Osteocyte (in vitro differentiated cells): ENCODE measurements at places on chromosomes 7 and 10. TPM values are rescaled to one million over a fixed set of nuclear protein-coding genes. Genes with fewer than 3 reads are reported as not detected.

Gene SRRM3
- 0.46 and 0.71 TPM in 2 replicates for total RNA-seq

Gene PIK3AP1
- total RNA-seq, result 0.19 and 0.39 TPM in 2 replicates

Gene PPP1R17
- total RNA-seq, result not detected in 2 replicates

Gene ATOH7
- not detected in 2 replicates for total RNA-seq

DNA sequence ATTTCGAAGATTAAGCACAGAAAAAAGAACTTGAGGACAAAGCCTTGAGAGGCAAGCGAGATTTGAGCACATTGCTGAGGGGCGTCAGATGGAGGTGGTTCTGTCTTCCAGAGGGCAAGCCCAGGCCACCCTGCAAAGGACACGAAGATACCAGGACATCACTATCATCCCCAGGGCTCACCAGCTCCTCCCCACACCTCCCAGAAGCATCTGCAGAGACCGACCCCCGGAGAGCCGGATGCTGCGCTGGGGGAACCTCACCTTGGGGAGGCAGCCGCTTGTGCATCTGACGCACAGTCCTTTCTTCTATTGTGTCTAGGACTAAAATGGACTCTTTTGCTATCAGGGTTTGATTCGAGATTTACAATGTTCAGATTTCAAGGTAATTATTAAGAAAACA, 259.7 kb downstream of the DNAJB6 start:
- no peak for DNase-seq

GRCh38 chr7:155401231-155401630, 56.7 kb upstream of the EN2 start:
- no peak for DNase-seq

GRCh38 chr10:75505293-75505692, 73.9 kb downstream of the LRMDA start:
- no peak for DNase-seq

DNA sequence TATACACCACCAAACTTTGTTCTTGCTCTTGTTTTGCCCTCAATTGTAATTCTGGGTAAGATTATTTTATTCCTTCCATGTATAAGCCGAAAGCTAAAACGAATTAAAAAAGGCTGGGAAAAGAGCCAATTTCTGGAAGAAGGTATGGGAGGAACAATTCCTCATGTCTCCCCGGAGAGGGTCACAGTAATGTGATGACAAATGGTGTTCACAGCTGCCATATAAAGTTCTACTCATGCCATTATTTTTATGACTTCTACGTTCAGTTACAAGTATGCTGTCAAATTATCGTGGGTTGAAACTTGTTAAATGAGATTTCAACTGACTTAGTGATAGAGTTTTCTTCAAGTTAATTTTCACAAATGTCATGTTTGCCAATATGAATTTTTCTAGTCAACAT, 12.5 kb upstream of the CFAP69 start:
- no peak for DNase-seq

- DNase-seq, result peak; percentile 91
These were observed 1.7 kb downstream of the TRIM8 start for GRCh38 chr10:102645741-102646609.

DNA sequence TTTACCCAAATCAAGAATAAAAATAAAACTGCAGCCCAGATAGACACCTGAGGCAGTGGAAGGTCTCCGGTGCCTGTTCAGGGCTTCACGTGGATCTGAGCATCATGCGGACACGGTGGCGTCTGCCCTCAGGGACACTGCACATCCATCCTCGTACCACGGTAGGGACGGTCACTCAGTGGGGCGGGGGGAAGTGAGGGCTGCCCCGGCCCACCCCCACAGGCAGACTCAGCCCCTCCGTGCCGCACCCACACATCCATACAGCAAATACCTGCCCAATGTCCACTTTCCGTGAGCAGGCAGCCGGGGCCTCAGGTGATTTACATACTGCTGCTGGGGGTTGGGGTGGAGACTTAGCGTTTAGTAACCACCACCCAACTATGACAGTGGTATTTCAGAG, 207.8 kb downstream of the DIP2C start:
- DNase-seq, result peak; percentile 63

DNA sequence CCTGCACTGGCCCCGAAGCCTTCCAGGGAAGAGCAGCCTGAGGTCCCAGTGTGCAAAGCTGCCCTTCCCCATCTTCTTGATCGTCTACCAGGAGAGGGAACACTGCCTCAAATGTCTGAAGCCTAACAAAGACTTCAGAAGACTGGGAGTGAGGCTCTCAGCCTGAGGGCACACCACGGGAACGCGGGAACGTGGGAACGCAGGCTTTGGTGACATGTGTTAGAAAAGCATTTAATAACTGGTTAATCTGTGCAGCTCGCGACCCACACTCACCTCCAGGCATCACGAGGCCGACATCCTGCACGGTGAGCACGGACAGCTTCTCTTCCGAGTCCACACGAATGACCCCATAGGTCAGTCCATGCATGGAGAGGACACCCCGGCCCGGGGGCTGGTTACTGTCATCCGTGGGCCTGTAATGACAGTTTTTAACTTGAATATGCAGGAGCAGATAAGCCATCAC, 234.0 kb downstream of the ZMYND11 start:
- no peak for DNase-seq

- no peak for DNase-seq
These were observed 7.8 kb downstream of the ZNF862 start for GRCh38 chr7:149846021-149846420.

- DNase-seq, result no peak
These were observed 50.6 kb downstream of the PWWP2B start for GRCh38 chr10:132447446-132448247.

GRCh38 chr7:155562106-155562505, 15.7 kb upstream of the CNPY1 start:
- DNase-seq, result no peak

GRCh38 chr10:94193466-94193924, 169.2 kb downstream of the NOC3L start:
- DNase-seq, result no peak

DNA sequence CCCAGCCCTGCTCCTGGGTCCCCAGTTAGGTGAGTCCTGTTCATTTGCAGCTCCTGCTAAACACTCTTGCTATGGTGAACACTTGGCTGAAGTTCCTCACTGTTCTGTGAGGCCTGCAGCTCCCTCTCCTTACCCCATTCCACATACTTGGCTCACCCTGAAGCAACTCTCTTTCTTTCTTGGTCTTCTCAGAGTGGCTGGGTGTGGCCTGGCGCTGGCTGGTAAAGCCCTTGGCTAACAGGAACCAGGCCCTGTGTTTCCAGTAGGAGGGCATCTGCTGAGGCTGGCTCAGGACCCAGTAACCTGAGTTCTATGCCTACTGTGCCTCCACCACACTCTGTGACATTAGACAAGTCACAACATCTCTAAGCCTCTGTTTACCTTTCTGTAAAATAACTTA, 53.1 kb upstream of the COL13A1 start:
- DNase-seq, result no peak
